ENCODE measurements at places on chromosomes 2 and 18.

- DNase-seq, result no peak
Measured at GRCh38 chr2:133424876-133425275, 143.4 kb downstream of the NCKAP5 start.

DNA sequence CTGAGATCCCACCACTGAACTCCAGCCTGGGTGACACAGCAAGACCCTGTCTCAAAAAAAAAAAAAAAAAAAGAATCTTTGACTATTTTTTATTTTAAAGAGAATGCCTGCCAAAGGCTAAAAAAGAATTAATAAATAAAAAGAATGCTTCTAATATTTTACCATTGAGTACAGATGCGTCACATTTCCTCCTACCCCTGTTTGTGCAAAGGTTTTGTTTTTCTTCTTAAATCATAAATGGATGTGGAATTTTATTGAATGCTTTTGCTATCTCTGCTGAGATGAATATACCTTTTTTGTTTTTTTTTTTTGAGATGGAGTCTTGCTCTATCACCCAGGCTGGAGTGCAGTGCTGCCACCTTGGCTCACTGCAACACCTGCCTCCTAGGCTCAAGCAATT, 22.8 kb downstream of the CYBRD1 start:
- DNase-seq, result no peak

- no peak for DNase-seq
Measured at GRCh38 chr2:1561259-1561658, 148.0 kb downstream of the TPO start.

DNA sequence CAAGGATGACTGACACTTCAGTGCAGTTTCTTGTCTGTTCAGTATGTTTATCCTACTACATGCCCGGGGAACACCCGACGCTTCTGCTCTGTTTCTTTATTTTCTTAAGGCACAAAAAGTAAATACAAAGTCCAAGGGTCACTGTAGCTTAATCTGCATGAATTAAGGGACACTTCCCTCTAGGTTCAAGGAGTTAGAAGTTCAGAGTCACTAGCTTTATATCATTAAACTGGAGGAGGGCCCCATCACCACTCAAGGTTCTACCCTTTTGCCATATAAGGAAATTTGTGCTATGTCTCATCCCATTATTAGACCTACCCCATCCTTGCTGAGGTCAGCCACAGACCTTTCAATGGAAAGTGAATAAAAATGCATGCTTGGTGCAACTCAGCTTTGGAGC, 27.6 kb upstream of the RMDN2 start:
- DNase-seq, result no peak

GRCh38 chr2:231118614-231118942, 6.3 kb downstream of the HTR2B start:
- DNase-seq, result no peak

- DNase-seq, result no peak
Measured at GRCh38 chr2:109435066-109435690, 178.6 kb downstream of the SEPTIN10 start.

- no peak for DNase-seq
Measured at GRCh38 chr2:185185044-185185443, 553.6 kb upstream of the FSIP2 start.

DNA sequence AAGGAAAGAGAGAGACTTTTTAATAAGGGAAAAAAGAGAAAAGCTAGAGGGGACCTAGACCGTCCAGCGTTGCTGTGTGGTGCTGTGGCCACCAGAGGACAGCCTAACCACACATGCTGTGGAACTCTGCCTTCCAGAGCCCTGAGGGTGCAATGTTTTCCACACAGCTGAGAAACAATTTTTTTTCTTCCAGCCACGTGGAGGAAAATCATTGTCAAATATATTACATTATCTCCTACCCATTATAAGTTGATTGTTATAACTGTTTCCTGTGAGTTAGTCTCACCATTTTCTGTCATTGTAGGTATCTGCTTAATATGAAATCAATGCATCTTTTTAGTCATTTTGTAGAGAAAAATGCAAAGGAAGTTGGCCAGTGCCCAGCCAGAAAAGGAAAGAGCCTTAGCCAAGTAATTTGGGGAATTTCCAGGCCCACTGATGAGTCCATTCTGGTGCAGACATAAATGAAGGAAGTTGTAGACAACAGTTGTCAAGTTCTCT, 5.9 kb upstream of the MRPL19 start:
- peak; percentile 89 for DNase-seq

- peak; percentile 60 for DNase-seq
Measured at GRCh38 chr2:120915670-120916069, 180.0 kb downstream of the GLI2 start.

GRCh38 chr2:10906926-10907625, 4.7 kb upstream of the KCNF1 start:
- peak; percentile 25 for DNase-seq

GRCh38 chr2:11467749-11468148, 1.8 kb upstream of the E2F6 start:
- DNase-seq, result no peak

- no peak for DNase-seq
Measured at GRCh38 chr2:176961775-176962619, 250.6 kb upstream of the HNRNPA3 start.

GRCh38 chr18:27785815-27786471, 391.0 kb downstream of the CDH2 start:
- DNase-seq, result no peak

- DNase-seq, result no peak
Measured at GRCh38 chr2:20184067-20184938, 40.6 kb downstream of the SDC1 start.

DNA sequence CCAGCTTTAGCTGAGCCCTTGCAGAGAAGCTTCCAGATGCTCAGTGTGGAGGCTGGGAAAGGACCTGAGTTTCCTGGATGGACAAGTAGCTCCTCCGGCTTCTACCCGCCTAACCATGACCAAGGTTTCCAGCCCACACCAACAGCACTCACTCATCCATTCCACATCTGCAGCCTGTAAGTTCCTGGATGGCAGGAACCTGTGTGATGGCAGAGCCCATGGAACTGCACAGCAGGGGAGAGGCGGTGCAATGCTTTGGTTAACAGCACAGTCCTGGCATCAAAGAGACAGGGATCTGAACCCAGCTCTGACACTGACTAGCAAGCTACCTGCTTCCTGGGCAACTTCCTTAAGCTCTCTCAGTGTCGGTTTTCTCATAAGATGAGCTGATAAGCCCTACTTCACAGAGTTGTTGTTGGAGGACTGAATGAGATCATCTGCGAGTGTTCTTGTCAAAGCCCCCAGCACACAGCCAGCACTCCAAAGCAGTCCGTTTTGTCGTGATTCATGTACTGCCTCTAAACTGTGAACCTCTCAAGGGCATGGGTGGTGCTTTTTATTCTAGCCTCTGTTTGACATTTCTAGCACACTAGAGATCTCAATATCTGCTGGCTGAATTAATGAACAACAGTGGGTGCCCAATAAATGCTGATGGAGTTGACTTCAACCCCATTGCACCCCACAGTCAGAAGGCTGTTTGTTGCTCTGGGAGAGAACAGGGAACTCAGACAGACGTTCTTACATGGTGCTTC, 41.6 kb upstream of the OTOF start:
- no peak for DNase-seq

DNA sequence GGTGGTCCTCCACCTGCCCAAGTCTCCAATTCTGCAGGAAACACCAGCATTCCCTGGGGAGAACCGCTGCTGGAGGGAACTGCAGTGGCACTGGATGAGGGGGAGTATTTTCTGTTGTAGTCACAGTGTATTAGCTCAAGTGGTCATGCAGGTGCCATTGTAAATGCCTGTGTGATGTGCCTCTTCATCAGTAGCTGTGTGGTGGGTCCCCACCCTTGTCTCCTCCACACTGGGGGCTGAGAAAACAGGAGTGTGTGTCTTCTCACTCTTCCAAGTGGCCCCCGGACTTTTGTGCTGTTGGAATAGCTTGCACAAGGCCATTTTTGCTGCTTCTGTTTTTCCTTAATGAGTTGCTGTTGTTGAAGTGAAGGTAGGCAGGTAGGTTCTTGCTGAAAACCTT, 8.7 kb downstream of the NCK2 start:
- DNase-seq, result no peak

GRCh38 chr18:66419400-66419799, 184.5 kb downstream of the CDH19 start:
- no peak for DNase-seq

DNA sequence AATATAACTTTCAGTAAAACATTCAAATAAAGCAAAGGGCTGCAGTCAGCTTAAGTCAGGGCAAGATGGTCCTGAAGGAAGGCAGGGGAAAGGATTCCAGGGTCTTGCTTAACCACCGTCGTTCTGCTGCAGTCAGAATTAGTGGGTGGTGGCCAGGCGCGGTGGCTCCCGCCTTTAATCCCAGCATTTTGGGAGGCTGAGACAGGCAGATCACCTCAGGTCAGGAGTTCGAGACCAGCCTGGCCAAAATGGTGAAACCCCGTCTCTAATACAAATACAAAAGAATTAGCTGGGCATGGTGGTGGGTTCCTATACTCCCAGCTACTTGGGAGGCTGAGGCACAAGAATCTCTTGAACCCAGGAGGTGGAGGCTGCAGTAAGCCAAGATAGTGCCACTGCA, 6.8 kb downstream of the SLC19A3 start:
- DNase-seq, result no peak

- no peak for DNase-seq
Measured at GRCh38 chr2:162607915-162608314, 230.7 kb downstream of the KCNH7 start.

DNA sequence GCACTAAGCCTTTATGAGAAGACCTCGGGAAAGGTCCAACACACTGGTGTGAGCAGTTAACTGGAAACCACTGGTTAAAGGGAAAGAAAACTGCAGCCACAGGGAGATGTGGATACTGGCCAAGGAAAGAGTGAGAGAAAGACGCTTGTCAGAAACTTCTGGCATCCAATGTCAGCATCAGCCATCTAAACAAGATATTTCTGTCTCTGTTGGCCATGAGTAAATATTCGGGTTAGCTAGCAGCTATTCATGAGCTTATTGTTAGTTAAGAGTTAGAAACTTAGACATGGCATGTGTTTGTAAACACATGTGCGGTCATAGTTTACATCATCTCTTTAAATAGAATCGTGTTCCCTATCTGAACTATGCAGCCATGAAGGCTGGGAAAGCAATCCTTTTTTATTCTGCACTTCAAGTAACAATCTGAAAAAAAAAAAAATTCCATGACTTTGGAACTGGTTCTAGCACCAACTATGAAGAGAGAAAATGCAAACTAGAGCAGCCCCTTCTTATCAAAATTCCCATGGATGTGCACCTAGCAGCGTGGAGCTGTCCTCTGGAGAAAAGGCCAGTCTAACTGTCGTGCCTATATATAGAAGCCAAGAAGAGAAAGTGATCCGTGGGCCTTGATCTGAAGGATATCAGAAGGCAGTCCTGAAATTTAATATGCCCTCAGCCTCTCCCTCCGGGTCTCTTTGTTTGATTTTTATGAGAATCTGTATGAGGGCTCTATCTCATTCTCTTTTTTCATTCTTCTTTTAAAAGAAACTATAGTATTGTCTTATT, 84.0 kb upstream of the RFX8 start:
- DNase-seq, result peak; percentile 92

DNA sequence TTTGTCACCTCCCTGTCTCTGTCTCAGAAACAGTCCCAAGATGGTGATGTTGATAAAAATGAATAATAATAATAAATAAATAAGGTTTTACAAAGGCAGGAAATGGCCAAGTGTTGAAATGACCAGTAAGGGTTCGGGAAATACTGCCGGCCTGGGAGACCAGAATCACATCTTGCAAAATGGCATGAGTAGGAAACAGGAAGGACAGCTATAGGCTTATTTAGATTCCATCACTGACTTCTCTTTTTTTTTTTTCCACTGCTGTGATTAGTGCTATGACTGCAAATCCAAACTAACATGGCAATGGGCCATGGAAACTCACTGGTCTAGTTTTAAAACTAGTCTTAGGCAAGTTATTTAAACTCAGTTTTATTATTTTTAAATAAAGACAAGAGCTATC, 60.6 kb downstream of the SCN1A start:
- DNase-seq, result peak; percentile 34

GRCh38 chr18:8084160-8084559, 517.0 kb downstream of the PTPRM start:
- peak; percentile 48 for DNase-seq

- DNase-seq, result peak; percentile 80
Measured at GRCh38 chr2:200812122-200813022, 662 bp downstream of the BZW1 start.

GRCh38 chr2:195445639-195446038, 211.4 kb upstream of the SLC39A10 start:
- DNase-seq, result no peak

DNA sequence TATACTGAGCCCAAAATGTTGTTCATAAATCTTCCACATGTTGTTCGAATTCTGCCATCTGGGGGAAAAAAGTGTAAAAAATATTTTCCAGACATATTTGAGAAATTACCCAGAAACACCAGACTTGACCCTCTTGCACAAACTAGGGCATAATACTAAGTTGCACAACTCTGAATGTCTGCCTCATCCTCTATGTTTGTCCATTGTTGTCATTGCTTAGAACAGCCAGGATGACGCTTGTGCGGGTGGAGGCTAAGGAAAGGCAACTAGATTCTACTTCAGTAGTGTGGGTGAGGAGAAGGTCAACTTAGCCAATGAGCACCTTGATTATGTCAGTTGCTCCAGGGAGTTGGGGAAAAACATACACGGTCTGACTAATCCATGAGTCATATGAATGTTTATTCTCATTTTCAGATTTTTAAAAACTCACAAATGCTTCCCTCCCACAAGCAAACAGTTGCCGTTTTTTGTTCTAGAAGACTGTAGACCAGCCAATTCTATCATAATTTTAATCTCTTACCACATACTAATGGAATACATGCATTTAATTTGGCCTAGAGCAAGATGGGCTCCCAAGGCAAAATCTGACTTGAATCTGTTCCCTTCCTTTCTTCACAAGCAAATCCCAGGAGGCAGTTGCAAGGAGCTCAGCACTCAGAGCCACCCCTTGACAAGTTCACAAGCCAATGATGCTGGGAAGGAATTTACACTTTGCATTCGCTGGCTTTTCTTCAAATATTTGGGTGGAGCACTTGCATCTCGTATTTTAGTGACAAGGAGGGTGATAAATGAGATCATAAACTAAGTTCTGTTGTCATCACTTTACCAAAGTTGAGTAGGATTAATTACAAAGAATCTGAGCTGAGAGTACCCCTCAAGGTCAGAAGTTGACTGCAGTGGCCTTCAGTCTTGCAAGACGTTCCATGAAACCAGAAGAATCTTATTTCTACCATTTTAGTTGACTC, 163.2 kb upstream of the TWIST2 start:
- peak; percentile 90 for DNase-seq

GRCh38 chr18:63307551-63308200, 11.9 kb downstream of the BCL2 start:
- DNase-seq, result peak; percentile 29

Data from muscle of leg (tissue), 16 donors.